ENCODE measurements at places on chromosomes 5 and 9.

DNA sequence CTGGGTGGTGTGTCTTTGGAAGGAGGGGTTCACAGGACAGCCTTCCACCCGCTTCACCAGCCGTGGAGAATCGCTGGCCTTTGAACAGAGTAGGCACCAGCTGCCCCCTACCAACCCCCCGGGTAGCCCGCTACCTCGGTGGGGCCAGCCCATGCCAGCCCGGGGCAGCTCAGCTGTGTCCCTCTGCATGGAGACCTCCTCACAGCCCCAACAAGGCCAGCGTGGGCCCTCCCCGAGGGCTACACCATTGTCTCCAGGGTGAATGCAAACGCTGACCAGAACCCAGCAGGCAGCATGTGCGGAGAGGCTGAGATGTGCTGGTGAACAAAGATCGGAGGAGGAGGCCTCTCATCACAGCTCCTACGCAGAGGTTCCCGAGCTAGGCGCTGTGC is 51.9 kb downstream of the LMX1B start:
- DNase-seq: no peak

DNA sequence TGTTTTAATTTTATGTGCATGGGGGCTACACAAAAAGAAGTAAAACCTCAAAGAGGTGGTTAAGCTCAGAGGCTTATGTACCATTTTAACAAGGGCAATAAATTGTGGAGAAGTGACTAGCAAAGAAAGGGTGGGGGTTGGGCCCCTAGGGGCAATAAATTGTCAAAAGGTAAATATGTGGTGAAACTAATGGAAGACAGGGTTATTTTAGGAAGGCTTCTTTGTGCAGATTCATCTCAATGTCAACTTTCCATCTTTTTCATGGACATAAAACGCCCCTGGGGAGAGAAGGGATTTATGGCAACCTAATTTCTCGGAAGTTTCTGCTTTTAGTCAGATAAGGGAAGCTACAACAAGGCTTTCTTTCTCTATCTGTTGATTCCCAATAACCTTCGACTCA is 42.5 kb upstream of the GOLM1 start:
- no peak for DNase-seq

DNA sequence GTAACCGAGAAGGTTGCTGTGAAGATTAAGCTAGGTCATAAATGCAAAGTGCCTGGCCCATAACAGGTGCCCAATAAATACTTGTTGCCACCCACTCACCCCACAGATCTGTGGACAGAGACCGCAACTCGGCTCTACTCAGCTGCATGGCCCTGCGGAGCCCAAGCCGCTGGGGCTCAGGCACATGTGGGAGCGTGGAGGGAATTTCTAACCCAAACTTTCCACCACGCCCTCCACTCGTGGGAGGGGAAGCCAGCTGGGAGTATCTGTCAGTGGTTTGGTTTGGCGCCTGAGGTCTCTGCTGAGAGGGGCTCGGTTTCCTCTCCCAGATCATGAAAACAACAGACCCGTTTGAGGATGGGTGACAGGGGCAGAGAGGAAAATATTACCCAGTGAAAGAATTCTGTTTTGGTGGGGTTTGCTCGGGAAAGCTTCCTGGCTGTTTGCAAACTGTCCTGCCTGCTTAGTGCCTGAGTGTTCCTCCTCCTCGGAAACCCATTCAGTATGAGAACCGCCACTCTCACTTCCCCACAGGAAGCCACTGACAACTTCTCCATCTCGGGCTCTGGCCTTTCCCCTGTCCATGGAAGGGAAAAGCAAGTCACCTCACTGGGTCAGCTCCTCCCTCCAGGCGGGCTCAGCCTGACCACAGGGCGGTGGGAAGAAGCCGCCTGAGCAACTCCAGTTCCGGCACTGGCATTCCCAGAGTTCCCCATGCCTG is 60.1 kb downstream of the RGS3 start:
- DNase-seq: peak; percentile 32

DNA sequence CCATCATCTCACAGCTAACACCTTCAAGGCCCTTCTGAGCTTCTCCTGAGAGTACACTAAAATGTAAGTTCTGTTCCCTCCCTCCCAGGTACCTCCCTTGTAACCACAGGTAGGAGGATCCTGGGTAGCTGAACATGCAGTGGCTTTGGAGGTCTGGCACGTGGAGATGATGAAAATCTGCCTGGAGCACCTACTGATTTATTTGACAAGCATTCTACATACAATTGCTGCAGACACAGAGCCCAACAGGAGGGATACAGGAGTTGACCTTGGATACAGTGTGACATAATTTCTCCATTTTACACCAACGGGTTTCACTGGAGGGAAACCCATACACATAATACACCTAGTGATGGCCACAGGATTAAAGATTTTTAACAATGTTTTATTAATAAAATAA is 478.7 kb downstream of the SEMA5A start:
- DNase-seq: no peak

DNA sequence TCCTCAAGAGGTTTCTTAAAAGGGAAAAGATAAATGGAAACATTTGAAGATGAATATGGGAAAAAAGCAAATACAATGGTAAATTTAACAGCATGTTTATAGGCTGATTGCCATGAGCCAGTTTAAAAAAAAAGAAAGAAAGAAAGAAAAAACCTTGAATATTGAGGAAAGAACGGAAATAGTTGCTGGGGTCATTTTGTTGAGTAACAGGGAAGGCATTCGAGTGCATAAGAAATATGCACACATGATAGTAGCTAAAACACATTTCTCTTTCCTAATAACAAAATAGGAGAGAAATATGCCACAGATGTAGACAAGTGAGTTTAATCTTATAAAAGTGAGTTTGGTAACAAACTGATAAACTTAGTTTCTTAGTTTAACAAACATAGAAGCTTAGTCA is 864.6 kb upstream of the ACO1 start:
- no peak for DNase-seq

DNA sequence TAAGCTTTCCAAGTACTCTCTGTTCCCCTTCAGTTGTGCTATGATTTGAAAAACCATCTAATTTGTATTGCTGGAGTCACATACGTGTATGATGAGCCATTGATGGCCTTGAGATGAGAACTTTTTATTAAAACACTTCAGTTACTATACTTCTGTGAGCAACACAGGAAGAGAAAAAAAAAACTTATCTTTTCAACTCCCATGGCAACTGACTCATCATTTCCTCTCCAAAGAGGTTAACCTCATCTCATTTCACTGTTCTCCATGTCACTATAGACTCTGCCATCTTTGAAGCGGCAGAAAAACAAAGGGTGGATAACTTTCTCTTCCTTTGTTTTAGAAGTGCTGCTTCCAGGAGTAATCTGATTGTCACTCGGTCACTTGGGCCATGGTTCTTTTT is 104.3 kb upstream of the PCSK1 start:
- DNase-seq: no peak

DNA sequence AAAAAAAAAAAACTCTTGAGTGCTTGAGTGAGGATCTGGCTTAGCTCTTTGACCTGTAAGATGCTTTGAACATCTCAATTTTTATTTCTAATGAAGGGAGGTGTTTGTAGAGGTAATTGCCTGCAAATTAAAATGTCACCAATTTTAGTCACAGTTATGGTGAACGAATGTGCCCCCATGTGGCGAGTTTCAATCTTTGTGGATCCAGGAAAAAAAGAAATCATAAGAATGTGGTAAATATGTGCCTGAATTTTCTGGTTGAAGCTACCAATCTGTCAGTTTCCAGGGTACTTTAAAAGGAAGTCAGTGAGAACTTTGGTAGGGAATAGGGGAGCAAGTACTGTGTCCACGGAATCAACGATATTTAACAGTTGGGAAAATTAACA is 1772.4 kb upstream of the CDH9 start:
- no peak for DNase-seq

GRCh38 chr9:75866273-75866871 is 24.1 kb upstream of the PCSK5 start:
- peak; percentile 75 for DNase-seq

- DNase-seq: no peak
Observed at GRCh38 chr5:125256296-125256695, 509.9 kb upstream of the ZNF608 start.

- no peak for DNase-seq
Observed at GRCh38 chr5:143037071-143037470, 266.9 kb downstream of the ARHGAP26 start.

GRCh38 chr9:136558373-136558772 is 12.5 kb upstream of the NOTCH1 start:
- DNase-seq: no peak

GRCh38 chr5:1498623-1499416 is 24.9 kb downstream of the LPCAT1 start:
- DNase-seq: no peak

DNA sequence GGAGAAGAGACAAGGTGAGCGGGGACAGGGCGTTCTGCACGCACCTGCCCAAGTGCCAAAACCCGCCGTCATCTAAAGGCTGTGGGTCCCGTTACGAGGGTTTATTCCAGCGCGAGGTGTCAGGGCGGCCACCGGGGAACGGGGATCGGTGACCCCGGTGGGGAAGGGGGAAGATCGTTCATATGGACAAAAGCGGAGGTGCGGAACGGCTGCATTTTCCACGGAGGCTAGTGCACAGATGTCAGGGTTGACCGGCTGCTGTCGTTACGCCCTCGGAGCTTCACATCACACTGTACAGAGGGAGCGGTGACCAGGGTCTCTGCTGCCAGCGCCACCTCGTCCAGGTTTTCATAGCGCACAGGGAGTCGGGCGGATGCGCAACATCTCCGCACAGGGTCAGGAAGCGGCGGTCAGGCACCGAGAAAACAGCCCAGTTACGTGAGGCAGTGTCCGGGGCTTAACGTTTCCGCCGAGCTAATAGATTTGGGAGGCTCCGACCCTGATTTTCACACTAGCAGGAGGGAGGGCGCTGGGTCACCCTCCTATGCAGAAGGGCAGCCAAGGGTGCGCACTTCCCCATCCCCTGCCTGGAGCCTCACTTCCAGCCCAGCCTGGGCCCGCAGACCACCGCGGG is 13.5 kb downstream of the BTNL9 start:
- no peak for DNase-seq

GRCh38 chr5:154473581-154474283 is 4.3 kb downstream of the HAND1 start:
- DNase-seq: no peak

DNA sequence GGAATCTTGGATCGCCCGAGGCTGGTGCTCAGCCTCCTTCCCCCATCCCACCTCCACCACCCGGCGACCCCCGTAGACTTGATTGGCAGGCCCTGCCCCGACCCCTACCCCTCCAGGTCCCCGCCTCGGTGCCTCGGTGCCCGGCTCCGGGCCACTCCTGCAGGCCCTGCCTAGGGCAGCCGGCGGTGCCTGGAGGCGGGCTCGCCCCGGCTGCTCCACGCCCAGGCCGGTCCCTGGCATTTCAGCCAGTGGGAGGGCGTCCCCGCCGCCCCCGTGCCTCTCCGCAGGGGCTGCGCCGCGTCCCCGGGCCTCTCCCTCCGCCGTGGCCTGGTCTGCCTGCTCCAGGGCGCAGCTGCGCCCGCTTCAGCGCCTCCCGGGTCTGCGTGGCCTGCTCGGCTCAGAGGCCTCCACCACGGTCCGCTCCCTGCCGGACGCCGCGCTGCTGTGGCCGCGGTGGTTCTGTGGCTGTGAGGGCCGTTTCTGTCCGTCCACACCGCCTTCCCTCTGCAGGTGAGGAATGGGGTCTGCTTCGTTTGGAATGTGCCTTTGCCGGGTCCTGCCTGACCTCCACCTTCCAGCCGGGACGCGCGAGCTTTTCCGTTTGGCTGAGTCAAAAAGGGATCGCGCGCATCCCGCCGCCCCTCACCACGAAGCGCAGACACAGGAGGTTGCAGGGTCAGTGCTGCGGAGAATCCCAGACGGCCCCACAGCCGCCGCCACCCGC is 48.3 kb upstream of the IRX4 start:
- DNase-seq: peak; percentile 60

DNA sequence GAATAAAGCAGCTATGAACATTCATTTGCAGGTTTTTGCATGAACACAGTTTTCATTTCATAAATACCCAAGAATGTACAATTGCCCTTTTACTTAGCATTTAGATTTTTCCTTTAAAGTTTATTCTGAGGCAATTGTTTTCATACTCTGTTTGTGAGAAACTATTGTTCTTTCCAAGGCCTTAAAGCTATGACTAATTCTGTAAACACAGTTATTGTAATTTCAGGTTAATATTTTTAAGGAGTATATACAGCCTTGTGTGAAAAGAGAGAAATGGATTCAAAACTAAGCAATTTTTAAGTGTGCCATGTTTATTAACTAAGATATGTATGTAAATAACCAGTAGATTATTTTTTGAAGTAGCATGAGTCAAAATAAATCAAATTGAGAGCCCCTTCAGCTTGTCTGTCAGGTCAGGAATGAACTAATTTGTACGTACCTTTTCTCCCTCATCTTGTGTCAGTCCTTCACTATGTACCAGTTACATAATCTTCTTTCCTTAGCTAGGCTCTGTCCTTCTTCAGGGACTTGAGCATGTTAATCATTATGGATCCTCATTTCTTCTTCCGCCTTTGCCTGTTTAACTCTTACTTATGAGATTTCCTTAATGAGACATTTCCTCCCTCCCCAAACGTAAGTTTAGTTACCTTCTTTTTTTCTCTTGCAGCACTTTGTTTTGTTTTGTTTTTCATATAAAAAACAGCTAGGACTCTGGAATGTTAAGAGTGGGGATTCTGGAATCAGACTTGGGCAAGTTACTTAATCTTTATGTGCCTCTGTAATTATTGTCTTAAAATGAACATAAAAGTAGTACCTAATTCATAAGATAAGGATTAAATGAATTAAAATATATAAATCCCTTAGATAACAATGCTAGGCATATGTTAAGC is 63.6 kb downstream of the NIPBL start:
- DNase-seq: no peak

DNA sequence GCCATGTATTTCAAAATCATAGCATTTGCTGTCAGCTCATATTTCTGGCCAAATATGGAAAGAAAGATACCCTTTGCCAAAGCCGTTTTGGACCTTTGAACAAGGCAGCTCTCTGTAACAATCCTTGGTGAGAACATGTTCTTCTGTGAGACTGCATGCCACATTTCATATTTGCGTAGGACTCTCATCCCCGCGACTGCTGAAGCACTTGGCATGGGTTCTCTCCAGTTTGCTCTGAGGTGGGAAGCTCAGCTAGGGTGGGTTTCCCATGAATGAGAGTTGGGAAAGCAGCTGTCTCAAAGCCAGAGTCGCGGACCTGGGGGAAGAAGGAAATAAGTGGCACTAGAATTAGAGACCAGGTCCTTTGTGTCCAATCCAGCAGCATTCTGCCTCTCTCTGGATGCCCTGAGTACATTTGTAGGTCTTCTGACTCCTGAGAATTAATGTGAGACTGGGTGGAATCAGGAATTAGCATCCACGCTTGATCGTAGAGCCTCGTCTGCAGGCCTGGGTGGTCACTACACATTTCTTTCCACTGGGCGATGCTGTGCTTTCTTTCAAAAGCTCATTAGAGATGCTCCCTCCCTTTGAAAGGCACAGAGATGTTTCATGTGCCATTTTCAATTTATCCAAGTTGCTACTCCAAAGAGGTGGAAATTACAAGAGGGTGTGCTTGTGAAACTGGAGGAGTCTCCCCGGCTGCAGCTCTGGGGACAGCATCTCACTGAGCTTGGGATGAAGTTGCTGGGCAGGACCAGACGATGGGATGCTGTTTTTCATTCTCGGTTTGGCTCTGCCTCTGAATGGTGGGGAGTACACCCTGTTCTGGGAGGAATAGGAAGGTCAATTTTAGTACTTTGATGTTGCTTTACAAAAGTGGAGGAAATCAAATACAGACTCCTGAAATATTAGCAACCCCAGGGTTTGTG is 197.2 kb downstream of the GADD45G start:
- no peak for DNase-seq

- no peak for DNase-seq
Observed at GRCh38 chr9:93975262-93975661, 20.1 kb upstream of the BARX1 start.

All from ovary (tissue), 10 donors.